ENCODE measurements at places on chromosomes 2 and 18.
A peak's percentile ranks its signal among the peaks of the same experiment; 100 is the strongest.

GRCh38 chr2:152488075-152488474, 153.1 kb downstream of the FMNL2 start:
- no peak for DNase-seq

- DNase-seq: no peak
These were observed 13.8 kb upstream of the SERTAD2 start for GRCh38 chr2:64667535-64667934.

DNA sequence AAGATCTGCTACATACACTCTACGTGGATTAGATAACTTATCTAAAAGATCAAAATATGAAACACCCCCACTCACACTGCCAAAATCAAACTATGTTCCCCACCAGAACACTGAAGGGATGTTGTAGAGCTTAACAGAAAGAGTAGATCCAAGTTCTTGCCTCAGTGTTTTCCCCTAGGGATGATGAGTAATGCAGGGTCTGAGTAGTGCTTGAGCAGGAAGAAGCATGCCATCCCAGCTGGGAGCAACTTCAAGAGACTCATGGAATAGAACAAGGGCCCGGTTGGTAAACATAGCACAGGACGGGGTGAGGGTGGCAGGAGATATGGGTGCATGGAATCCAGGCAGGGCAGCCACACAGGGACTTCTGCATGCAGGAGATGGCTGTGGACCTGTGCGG, 74.3 kb downstream of the SNTG2 start:
- no peak for DNase-seq

GRCh38 chr2:62785810-62786597, 80.5 kb downstream of the EHBP1 start:
- DNase-seq: no peak

DNA sequence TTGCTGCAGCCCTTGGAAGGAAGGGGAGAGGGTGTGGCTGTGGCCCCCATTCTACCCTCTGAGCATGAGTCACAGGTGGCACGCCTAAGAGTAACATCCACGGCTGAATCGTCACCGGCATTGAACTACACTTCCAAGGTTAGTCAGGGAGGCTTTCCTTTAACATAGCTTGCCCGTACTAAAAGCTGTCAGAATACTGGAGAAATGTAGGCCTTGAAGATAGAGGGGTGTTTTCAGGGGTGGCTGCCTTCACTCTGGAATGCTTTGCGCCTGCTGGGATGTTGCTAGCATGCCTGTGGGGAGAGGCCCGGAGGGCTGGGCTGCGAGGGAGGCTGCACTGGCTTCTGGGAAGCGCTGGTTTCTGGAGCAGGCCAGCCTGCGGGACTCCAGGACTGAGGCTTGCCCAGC, 333.7 kb downstream of the AGAP1 start:
- no peak for DNase-seq

GRCh38 chr2:85596486-85597143, 1.1 kb downstream of the RNF181 start:
- no peak for DNase-seq

DNA sequence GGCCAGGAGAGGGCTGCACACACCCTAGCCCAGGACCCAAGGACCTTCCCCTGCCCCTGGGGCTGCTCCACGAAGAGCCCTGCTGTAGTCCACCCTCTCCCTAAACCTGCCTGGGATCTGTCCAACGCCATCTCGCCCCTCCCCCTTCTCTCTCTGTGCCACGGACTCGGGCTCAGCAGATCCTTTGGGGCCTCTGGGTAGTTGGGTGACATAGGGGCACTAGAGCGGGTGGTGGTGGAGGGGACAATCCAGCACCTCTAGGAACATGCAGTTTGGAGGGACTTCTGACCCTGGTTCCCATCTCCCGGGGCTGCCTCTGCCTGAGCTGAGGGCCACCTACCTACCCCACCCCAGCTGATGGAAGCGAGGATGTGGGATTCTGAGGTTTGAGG, 7.3 kb upstream of the CRYBA2 start:
- DNase-seq: no peak

DNA sequence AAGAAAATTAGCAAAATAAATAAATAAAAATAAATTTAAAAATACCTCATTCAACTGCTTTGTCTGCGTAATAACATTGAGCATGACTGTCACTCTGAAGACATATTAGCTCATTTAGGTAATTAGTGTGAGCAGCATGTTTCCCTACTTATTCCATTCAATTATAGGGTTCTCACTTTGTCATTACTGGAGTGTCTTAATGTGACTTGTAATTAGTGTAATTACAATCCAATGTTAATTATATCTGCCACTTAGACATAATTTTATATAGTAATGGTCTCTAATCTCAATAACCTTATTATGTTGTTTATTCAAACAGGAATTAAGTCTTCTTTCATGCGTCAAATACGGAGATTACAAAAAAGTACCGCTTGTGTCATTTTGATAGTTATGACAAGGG, 893.9 kb upstream of the ACVR2A start:
- no peak for DNase-seq

- DNase-seq: no peak
These were observed 67.6 kb downstream of the RALBP1 start for GRCh38 chr18:9542924-9543323.

DNA sequence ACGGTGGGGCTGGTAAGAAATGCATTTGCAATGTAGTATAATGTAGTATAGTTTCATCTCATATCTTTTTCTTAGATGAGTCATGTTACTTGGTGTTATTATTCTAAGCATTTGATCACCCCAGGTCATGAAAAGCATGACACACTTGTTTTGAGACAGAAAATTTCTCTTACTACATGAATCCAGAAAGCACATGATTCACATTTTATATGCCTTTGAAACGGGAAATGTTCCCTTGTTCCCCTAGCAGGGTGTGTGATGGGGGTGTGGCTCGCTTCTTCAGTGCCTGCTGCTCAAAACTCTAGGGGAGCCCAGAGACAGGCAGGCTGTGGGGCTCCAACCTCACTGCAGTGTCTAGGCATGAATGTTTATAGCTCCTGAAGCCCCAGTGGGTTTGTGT, 116.0 kb upstream of the RAB27B start:
- DNase-seq: no peak

- DNase-seq: no peak
These were observed 31.5 kb downstream of the RBFA start for GRCh38 chr18:80065705-80066104.

GRCh38 chr2:101053117-101053516, 51.0 kb downstream of the RPL31 start:
- no peak for DNase-seq

DNA sequence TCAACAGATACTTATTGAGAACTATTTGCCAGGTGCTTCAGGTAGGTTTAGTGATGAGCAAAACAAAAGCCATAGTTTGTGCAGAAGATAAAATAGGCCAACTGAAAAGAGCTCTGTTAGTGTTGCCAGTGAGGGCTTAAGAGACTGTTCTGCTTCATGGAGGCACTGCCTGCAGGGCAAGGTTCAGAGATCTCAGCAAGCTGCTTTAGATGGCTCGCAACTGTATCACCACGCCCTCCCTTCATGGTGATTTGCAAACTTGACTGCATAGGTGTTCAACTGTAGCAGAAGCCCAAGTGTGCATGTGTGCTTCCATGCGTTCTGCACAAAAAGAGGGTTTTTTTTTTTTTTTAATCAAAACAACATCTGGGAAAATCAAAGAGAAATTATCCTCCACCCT, 84.5 kb downstream of the RAPH1 start:
- no peak for DNase-seq

DNA sequence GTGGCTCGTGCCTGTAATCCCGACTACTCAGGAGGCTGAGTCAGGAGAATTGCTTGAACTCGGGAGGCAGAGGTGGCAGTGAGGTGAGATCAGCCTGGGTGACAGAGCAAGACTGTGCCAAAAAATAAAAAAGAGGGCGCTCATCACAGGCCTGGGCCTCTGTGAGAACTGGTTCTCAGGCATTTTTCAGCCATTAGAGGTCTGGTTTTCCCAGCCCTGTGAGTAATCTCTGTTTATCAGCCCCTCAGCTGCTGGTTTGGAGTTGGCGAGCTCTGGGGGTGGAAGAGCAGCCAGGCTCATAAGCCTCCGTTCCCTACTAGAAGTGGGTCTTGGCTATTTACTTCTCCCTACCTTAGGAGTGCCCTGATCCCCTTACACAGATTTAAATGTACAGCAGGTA, 53.1 kb downstream of the CHRNA1 start:
- no peak for DNase-seq

GRCh38 chr2:147567136-147567535, 277.7 kb upstream of the ACVR2A start:
- no peak for DNase-seq

DNA sequence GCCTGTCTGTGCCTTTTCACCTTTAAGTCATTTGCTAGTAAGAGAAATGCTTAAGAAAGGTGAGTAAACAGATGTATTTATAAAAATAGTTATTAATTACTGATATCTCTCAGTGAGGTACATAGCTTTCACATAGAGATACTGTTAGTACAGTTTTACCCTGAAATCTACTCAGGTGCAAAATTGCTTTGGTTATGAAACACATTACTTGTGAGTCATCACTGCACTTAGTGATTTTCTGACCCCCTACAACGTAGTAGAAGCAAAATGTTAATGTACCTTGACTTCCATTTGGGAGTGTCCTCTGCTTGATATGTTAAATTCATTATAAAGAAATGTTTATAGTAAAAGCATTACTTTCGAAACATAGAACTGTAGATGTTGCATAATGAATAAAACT, 6.5 kb downstream of the GLS start:
- DNase-seq: no peak

DNA sequence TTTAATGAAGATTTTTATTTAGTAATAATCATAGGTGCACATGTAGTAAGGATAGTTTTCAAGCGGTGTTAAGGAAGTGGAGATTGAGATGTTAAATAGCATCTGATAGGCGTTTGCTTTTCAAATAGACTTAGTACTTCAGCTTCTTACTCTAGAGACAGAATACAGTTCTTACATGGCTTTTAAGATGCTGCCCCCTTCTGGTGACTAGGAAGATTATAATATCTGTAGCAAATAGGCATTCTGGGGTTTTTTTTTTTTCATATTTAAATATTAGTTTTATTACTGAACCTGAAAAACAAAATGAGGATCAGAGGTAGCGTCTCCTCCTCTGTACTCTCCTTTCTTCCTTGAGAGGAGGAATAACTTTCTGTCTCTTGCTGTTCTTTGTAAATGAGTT, 100.2 kb downstream of the AGAP1 start:
- DNase-seq: peak; percentile 88

DNA sequence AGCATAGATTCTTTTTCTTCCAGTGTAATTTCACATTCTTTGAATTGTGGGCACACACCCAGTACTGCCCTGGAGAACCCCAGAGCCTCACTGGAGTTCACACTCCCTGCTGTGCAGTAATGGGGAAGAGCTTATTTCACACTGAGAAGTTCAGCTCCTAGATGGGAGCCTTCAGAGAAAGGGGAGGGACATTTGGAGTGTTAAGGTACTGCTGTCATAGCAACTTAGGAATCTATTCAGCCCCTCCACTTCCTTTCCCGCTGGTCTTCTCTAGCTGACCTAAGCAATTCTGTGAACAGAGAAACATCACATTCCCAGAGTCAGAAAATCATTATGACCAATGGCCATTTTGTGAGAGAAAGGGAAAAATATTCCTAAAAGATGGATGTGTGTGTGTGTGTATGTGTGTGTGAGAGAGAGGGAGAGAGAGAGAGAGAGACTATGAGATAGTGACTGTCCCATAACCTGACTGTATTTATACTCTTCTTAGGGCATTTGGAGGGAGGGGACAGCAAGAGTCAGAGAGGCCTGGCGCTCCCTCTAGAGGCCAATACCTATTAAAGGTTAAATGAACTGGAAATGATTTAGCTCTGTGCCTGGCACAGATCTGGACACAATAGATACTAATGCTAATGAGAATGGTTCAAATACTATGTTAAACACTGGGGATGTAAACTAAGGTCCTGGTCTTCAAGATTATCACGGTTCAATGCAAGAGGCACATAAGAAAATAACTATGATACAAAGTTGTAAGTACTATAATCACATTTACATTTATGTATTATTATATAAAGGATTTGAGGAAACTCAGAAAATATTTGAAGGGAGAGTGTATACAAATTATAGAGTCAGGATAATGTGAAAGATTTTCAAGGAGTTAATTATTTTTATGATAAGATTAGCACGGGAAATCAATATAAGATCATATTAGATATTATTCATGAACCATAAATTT, 41.5 kb upstream of the RPE start:
- peak; percentile 67 for DNase-seq

GRCh38 chr2:197130318-197130717, 180.3 kb downstream of the ANKRD44 start:
- DNase-seq: no peak

DNA sequence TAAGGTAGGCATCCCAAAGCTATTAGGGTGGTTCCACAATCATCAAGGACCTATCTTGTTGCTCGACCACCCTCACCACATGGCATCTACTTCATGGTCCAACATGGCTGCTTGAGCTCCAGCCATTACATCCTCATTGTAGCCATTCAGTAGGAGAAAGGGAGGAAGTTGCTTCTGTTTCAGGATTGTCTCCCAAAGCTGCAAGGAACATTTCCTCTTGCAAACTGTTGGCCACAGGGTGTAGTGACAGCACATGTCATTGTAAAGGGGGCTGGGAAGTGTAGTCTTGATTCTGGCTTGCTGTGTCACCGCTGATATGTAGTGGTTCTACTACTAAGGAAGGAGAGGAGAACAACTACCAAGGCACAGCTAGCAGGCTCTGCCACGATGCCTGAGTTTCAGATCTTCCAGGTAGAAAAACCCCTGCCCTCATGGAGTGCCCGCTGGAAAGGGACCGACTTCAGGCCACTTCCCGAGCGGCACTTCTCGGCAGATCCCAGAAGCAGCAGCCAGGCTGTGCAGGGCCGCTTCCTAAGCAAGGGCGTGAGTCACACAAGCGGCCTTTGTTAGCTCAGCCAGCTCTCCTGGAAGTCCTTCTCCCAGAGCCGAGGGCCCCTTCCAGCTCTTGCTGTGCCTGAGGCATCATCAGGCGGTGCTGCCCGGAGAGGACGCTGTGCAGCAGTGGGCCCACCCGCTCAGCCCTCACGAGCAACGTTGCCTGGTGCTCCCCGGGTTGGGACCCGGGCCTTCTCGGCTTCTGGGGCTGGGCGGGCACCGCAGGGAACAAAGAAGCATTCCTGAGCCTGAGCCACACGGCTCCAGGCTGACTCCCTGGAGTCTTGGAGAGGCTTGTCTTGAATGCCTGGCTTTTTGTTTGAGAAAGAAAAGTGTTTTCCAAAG, 58.2 kb downstream of the HS6ST1 start:
- no peak for DNase-seq

DNA sequence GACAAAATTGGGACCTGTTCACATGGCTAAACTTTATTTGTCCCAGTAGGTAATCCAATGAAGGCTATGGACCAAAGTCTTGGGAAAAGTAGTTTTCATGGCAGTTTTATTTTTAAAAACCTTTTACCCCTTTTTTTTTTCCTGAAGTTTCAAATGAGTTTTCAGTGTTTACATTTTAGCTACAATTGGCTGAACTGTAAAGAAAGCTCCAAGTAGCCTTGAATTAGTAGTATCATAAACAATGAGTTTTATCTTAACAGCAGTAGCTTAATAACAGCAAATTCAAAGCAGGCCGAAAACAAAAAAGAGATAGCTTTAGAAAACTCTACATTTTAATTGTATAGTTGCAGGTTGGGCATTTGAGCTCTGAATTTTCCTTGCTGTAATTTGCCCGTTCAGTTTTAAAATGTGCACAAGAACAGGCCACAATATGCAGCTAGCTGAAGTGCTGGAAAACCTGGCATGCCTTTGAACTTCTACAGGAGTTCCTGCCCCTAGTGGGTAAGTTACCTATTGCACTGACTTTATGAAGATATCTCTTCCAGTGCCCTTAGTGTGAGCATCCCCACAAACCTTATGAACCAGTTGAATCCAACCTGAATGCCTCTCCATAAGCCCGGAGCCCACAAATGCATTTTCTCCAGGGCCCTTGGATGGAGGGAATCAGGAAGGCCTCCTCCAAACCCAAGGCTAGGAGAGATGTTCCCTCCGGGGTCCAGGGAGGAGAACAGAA, 106.7 kb downstream of the XRCC5 start:
- DNase-seq: peak; percentile 20
